ENCODE measurements at places on chromosomes 3 and 15.

DNA sequence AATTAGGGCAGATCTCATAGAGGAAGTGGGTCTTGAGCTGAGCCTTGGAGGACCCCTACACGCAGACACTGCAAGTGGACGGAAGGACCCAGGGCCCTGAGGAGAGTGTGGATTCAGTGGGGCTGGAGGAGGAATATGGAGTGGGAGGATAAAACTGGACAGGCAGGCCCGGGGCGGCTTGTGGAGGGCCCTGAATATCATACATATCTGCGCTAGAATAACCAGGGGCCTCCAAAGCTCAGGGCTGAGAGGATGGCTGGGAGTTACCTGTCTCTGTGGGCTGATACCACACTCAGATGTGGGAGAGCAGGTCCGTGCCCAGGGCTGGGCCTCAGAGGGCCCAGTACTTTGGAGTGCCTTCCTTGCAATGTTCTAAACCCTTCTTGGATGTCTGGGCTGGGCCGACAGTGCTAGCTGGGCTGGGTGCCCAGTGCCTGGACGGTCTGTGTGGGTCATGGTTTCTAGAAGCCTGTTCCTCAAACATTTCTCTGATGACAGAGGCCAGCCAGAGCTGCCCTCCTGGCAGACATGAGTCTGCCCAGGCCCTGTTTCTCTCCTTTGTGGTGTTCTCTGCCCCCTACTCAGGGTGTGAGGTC is 29.6 kb downstream of the CHRD start:
- DNase-seq, result peak; percentile 4

GRCh38 chr3:128491941-128492670 is 895 bp downstream of the GATA2 start:
- no peak for DNase-seq

DNA sequence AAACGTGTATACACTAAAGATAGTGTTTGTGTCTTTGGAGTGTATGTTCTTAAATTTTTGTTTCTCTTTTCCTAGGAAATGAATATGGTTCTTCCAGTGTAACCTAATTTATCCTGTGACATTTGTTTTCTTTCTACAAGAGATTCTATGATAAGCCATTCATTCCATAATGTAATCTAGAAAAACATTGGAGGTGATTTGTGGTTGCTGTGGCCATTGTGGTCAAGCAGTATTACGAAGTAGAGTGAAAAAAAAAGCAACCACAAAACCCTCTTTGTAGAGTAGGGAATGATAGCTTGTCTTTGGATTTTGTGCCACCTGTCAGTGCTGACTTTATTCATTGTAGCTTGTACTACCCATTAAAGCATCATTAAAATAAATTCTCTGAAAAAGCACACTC is 1209.6 kb downstream of the ZPLD1 start:
- no peak for DNase-seq

GRCh38 chr3:115626006-115626409 is 2.7 kb downstream of the GAP43 start:
- no peak for DNase-seq

- DNase-seq, result no peak
These were observed 204.9 kb downstream of the TIGIT start for GRCh38 chr3:114498539-114499370.

DNA sequence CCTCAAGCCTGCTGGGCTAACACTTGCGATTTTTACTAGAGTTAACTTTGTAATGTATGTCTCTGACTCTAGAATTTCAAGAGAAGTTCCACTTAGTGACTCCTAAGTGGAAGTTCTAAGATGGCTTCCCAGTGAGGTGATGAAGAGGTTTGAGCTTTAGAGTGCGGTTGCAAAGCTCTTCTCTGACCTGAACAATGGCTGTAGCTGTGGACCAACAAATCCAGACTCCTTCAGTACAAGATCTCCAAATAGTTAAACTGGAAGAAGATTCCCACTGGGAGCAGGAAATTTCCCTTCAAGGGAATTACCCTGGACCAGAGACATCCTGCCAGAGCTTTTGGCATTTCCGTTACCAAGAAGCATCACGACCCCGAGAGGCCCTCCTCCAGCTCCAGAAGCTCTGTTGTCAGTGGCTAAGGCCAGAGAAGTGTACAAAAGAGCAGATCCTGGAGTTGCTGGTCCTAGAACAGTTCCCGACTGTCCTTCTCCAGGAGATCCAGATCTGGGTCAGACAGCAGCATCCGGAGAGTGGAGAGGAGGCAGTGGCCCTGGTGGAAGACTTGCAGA is 22.3 kb downstream of the WDR73 start:
- no peak for DNase-seq

DNA sequence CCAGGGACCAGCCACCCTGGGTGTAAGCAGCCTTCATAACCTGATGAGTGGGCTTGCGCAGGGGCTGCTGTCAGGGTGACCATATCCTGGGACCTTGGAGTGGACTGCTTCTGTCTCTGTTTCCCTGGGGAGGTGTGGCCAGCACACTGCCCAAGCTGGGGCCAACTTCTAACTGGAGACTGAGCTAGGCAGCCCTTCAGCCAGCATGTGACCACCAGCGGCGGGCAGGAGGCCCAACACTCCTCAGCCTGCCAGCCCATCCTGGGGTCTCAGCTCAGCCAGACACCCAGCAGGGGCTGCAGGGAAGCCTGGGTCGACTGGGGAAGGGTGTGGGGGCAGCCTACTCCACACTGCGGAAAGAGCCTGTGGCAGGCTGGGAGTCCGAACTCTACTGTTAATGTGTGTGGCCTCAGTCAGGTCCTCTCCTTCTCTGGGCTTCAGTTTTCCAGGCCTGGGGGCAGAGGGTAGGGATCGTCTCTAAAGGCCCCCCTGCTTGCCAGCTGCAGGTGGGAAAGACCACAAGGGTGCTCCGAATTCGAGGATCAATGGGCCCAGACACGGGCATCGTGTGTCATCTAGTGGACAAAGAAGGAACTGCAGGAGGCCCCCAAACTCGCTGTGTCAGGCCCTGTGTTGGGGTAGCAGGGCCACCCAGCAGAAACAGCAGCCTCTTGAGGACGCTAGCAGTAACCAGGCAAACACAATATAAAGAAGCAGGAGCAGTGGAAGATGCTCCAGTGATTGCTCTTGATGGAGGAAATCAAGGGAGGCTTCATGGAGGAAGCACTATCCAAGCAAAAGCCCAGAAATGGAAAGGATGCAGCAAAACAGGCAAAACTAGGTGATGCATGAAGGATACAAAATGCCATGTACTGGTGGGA is 2.0 kb upstream of the SEMA3G start:
- peak; percentile 42 for DNase-seq

GRCh38 chr3:82462977-82463376 is 701.5 kb upstream of the GBE1 start:
- DNase-seq, result no peak

GRCh38 chr15:92941668-92942067 is 41.5 kb downstream of the CHD2 start:
- no peak for DNase-seq

GRCh38 chr3:155037508-155038202 is 42.5 kb upstream of the MME start:
- DNase-seq, result no peak
